Hematopoietic multipotent progenitor cell treated with erythropoietin and hydrocortisone succinate and interleukin-3 and kit ligand, for 15 days (in vitro differentiated cells): ENCODE measurements at places on chromosomes 13 and 19.

DNA sequence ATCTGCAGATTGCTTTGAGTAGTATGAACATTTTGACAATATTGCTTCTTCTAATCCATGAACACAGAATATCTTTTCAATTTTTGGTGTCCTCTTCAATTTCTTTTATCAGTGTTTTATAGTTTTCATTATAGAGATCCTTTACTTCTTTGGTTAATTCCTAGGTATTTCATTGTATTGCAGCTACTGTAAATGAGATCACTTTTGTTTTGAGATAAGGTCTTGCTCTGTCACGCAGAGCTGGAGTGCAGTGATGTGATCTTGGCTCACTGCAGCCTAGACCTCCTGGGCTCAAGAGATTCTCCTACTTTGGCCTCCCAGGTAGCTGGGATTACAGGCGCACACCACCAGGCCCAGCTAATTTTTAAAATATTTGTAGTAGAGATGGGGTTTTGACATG, 9.8 kb downstream of the CYP2A7 start:
- DNase-seq: no peak

DNA sequence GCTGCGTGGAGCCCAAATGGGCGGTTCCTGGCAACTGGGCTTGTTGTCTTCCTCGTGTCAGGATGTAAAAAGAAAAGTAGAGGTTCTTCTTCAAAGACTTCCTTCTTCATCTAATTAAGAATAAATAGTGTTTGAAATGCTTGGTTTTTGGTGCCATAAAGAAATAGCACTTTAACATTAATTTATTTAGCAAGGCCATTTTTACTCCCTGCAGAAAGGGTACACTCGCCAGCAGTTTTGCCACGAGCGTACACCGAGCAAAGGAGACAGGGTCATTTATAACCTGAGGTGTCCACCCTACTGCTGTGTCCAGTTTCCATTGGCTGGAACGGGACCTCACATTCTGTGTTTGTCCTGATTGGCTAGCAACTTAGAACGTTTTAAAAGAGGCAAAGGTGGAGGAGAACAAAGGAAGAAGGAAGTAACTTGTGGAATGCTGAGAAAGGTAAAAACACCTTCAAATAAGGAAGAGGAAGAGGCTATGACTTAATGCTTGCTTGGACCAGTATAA, 21.8 kb upstream of the OR10H1 start:
- DNase-seq: no peak

- DNase-seq: peak; percentile 43
Measured at GRCh38 chr19:38684078-38684861, 36.8 kb downstream of the ACTN4 start.

GRCh38 chr19:11007385-11007784, 46.6 kb downstream of the SMARCA4 start:
- DNase-seq: no peak

- DNase-seq: no peak
Measured at GRCh38 chr19:55525289-55526101, 11.4 kb downstream of the SBK2 start.

DNA sequence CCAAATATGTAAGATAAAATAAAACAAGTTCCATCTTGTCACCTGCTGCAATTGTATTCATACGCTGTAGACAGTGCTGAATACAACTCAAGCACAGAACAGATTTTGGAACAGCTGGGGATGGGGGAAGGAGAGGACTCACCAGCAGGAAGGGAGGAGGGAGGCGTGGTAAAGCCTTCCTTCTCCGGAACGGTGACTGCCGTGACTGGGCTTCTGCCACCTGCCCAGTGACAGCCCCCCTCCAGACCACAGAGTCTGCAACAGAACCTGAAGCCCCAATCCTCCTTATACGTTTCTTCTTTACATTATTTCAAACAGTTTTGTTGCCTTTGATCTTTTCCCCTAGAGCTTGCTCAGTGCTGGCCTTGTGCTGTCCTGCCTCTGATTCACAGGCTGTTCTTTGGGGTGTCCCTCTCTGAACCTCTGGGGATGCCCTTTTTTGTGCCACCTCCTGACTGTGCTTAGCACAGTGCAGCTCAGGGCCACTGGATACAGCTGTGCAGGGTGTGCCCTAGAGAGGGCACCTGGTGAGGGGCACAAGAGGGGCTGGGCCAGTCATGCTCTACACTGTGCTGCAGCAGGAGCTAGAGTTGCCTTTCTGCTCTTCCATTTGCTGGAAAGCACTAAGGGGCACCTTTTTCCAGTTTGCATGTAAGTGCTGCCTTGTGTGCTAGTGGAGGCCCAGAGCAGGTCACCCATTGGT, 213.0 kb downstream of the ZIC5 start:
- DNase-seq: no peak

DNA sequence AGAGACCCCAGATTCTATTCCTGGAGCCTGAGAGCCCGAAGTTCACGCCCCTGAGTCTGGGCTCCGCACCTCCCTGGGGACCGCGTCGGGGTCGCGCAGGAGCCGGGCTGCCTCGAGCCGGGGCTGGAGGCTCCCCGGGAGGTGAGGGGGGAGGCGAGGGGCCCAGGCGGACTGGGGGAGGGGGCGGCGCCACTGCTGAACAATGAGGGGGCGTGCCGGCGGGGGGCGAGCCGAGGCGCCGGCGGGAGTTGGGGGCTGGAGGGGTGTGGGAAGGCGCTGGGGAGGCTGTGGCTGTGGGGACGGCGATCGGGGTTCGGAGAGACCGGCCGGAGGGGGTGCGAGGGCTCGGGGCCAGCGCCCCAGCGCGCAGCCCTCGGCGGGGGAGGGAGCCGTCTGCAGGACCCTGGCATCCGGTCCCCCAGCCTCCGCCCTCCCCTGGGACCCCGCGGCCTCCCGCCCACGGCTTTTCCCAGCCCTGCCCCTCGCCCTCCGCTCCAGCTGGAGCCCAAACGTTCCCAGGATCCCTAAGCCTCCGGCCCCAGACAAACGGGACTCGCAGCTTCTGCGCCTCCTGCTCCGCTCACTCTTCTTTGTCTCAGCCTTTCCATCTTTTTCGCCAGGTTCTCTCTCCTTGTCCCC, 922 bp downstream of the PLEKHG2 start:
- DNase-seq: no peak
